Stimulated activated CD4-positive, alpha-beta T cell treated with anti-CD3 and anti-CD28 coated beads, Interleukin-2, amount 100 ng/mL, for 48 hours (primary cell): ENCODE measurements at places on chromosomes 1 and 21.

- no peak for DNase-seq
Observed at GRCh38 chr1:55536545-55536865, 321.3 kb upstream of the USP24 start.

DNA sequence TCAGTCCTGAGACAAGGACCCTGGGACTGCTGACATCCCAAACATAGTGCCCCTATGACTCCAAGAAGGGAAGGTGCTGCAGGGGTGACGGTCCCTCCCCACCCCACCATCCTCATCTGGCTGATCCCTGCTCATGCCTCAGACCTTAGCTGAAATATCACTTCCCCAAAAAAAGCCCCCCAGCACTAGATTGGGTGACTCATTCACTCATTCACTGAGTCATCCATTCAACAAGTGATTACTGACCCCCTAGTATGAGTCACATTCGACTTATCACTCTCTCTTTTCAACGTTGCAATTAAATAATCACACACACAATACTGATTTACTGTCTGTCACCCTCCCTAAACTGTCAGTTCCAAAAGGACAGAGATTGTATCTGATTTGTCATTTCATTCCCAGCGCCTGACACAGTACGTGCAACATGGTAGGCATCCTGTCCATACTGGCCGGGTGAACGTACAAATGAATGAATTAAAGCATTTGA, 48.6 kb downstream of the HIVEP3 start:
- DNase-seq: no peak

DNA sequence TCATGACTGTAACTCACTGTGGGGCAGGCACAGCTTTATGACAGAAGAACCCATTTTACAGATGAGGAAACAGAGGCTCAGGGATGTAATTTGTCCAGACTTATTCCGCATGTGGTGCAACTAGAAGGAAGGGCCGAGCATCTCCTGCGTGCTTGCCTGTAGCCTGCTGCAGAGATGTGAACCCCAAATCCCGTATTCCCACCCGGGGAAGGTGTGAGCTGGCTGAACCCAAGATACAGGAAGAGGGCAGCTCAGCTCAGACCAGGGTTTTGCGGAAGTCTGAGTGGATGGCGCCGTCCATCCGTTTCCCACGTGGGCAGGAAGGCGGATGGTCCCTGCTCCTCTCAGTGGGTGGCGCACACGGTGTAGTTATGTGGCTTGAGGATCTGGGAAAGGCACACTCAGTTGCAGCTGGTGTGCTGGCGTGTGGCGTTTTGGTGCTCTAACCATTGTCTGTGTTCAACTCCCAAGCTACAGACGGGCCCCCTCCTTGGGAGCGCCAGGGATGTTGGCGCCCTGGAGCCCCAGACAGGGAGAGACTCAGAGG, 1.2 kb downstream of the CROCC start:
- no peak for DNase-seq

DNA sequence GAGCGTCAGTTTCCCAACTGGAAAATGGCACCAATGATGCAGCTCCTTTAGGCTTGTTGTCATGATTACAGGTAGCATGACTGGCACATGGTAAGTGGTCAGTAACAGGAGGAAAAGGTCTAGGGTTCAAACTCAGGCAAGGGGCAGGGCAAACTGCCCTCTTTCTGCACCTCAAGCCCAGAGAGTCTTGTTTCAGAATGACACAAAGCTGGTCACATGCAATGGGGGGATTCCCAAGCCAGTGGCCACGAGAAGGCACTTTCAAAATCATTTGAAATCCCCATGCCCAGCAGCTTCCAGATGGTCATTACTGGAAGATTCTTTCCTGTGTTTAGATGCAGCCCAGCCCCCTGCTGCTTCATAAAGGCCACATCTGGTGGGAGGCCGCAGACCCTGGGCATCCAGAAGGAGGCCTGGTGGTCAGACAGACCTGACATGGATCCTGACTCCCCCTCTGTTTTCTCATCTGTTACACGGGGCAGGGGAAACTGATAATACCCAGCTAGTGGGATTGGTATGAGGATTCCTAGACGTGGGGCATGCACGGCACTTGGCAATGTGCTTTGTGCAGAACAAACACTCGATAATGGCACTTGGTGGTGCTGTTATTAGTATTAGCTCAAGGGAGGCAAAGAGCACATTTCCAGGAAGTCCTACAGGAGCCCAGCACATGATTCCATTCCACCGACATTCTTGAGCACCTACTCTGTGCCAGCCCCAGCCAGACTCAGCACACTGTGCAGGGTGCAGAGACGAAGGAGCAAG, 6.9 kb upstream of the PLA2G2D start:
- no peak for DNase-seq

GRCh38 chr1:48120621-48121020, 101.9 kb upstream of the SLC5A9 start:
- no peak for DNase-seq

DNA sequence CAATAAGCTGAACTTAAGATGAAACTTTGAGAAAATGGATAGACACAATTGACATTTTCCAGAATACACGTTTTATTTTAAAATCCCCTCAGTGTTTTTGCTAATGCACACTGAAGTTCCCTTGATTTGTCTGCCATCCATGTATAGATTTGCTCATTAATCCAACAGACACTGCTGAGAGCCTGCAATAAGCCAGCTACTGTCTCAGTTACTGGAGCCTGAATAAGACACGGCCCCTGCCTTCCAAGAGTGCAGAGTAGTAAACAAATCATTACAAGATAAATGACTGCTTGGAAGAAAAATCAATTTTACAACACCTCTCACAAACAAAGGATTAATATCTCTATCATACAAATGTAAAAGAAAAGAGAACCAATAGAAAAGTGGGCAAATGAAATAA, 130.1 kb downstream of the TLR5 start:
- no peak for DNase-seq
